ENCODE measurements at places on chromosomes 7 and 10.

DNA sequence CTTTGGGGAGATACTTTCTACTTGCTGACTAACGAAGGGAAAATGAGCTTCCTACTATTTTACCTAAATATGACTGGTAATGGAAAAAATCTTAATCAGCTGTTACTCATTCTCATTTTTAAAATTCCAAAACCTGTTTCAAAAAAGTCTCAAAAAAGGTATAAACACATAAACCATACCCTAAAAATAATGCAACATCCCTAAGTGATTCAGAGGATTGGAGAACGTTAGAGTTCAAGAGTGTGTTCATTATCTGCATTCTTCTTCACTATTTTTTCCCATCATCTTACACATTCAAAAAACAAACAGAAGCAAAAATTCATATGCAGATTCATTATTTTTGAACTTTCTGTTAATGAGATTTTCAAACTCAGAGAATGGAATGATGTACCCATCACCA, 150.4 kb upstream of the GNAI1 start:
- DNase-seq: no peak

DNA sequence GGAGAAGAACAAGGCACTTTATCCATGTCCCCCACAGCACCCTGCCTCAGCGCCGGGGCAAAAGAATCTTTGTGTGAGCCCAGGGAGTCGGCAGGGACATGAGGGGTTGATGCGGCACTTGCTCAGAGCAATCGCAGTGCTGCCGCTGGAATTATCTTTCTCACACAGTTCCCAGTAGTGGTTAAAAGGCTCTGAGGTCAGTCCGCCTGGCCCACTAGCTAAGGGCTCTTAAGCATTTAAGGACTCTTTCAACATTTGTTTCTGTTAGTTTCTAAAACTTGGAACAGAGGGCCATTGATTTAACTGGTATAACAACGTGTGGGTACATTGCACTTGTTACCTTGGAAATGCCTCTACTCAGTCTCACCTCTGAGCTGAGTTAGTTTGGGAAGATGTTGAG, 208.0 kb upstream of the C7orf33 start:
- DNase-seq: no peak

DNA sequence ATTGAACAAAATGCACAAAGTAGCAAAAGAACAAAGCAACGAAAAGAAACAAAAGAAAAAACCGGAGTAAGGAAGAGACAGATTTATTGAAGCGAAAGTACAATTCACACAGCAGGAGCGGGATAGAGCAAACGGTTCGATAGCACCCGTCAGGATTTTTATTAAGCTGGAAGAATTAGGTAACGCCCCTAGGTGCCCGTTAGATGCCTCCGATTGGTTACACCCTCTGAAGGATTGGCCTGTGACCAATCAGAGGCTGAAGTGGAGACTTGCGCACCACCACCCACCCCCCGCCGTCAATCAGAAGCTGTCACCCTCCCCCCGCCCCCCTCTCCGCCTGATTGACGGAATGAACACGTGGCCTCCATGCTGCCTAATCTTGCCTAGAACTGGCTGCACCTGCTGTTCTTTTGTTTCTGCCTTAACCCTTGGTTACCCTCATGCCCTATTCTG, 16.8 kb downstream of the OCM2 start:
- DNase-seq: no peak

GRCh38 chr10:16673443-16673842, 143.8 kb downstream of the RSU1 start:
- no peak for DNase-seq

Measured in ACHN (cell line).